Islet precursor cell (in vitro differentiated cells): ENCODE measurements at places on chromosomes 12 and 14.

DNA sequence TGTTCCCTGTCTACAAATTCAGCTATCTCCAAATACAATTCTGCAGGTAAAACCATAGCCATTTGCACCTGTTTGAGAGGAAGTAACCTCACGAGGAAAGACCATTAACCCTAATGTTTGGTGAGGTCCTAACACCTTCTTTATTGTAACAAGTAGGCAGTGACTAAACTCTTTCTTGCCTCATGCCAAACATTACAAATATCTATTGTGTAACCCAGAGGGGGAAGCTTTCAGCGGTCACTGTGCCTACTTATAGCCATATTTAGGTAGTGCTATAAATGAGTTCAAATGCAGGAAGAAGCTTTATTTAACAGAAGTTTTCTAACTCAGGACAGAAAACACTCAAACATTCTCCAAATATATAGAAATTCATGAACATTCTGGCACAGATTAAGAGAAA lies 252.7 kb downstream of the LRFN5 start:
- DNase-seq, result no peak

- DNase-seq, result no peak
Observed at GRCh38 chr14:62077676-62078261, 315.5 kb downstream of the SNAPC1 start.

GRCh38 chr12:127886827-127887226 lies 380.1 kb upstream of the TMEM132C start:
- no peak for DNase-seq

DNA sequence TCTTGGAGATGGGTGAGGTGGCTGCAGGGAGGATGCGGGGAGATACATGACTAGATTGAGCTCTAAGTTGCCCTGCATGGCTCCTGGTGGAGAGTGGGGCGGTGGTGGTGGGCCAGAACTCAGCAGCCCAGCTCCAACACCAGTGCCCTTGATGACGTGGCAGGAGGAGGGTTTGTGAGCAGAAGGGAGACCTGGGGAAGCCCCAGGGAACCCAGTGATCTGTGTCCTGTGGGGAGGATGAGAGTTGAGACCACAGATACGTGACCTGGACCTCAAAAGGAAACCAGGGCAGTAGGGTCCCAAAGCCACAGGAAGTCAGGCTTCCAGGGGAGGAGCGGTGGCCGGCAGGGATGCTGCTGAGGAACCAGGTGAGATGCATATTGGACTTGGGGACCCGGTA lies 989.1 kb upstream of the TMEM132C start:
- no peak for DNase-seq

- peak; percentile 94 for DNase-seq
Observed at GRCh38 chr12:64181430-64182291, 40.4 kb downstream of the KICS2 start.

DNA sequence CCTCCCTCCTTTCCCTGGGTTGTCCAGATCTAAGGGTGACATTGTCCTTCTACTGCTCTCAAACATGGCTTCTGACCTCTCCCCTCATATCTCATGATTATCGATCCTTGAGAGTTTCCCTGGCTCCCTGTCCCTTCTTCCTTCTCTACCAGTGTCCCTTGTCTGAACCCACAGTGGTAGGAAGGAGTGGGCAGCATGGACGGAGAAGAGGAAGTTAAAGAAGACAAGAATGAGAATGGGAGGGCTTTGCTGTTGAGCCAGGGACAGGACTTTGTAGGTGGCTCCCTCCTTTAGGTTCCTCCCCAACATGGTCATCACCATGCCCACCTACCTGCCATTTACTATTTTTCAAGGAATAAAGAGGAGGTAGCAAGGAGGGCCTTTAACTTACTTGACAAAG lies 166.7 kb downstream of the TMEM117 start:
- DNase-seq, result no peak

GRCh38 chr14:67851785-67852410 lies 32.3 kb downstream of the RAD51B start:
- no peak for DNase-seq

- no peak for DNase-seq
Observed at GRCh38 chr12:85920324-85920947, 46.3 kb downstream of the NTS start.

DNA sequence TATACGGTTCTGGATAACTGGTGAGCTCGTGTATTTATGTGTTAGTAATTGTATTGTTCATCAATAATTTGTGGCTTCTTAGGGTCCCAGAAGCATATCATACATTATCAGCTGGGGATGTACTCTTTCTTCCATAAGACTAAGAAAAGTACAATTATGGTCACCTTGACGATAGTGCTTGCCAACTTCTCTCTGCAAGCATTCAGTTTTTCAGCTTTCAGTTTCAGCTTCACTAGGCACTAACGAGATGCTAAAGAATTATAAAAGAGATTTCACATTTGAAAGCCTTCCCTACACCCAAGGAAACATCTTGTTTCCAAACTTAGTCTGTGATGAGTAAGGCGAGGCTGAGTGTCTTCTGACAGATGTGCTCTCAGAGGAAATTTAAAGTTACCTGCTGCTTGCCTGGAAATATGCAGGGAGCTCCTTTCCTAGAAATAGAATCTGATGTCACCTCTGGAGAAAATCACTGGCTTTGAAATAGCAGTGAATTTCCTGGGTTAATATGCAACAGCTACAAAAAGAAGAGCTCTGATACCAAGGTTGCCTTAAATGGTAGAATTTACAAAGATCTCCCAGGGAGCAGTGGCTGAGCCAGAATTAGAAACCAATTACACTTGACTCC lies 1419.9 kb upstream of the TMEM132C start:
- DNase-seq, result no peak

- DNase-seq, result peak; percentile 97
Observed at GRCh38 chr14:75069121-75069810, at the start of gene ZC2HC1C. Gene ZC2HC1C (plus strand): TSS chr14:75069641. CDS start chr14:75070574, 933 bp downstream.

DNA sequence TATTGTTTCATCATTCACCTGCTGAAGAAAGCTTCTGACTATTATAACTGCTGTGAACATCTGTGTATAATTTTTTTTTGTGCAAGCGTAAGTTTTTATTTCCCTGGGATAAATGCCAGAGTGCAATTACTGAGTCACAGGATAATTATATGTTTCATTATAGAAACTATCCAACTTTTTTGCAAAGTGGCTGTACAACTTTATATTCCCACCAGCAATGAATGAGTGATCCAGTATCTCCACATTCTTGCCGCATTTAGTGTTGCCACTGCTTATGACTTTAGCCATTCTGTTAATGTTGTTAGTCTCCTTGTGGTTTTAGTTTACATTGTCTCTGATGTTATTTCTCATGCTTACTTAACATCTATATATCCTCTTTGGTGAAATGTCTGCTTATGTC lies 88.1 kb upstream of the CCDC175 start:
- no peak for DNase-seq

- no peak for DNase-seq
Observed at GRCh38 chr14:56501909-56502530, 77.6 kb upstream of the TMEM260 start.

DNA sequence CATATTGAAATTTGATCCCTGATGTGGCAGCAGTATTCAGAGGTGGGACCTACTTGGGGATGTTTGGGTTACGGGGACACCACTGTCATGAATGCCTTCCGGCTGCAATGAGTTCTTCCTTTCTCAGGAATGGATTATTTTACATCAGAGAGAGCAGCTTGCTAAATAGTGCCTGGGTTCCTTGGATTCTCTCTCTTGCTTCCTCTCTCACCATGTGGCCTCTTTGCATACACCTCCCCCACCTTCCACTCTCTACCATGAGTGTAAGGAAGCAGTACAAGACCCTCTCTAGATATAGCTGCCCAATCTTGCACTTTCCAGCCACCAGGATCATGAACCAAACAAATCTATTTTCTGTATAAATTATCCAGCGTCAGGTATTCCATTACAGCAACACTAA lies 15.4 kb upstream of the SCAF11 start:
- no peak for DNase-seq

DNA sequence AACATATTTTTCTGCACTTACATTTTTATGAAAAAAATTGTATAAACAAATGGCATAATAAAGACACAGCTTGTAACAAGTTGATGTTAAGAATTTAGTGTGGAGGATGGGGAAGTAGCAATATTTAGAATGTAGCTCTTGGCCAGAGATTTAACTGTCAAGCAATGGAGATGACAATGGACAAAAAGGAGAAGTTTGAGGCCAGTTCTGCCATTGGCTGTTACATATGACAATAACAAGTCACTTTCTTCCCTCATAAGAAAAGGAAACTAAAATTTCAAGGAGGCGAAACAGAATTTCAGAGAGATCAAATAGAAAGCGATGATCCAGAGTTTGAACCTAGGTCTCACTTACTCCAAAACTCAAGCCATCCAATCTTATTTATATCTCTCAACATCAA lies 122.8 kb upstream of the CCDC175 start:
- DNase-seq, result no peak

DNA sequence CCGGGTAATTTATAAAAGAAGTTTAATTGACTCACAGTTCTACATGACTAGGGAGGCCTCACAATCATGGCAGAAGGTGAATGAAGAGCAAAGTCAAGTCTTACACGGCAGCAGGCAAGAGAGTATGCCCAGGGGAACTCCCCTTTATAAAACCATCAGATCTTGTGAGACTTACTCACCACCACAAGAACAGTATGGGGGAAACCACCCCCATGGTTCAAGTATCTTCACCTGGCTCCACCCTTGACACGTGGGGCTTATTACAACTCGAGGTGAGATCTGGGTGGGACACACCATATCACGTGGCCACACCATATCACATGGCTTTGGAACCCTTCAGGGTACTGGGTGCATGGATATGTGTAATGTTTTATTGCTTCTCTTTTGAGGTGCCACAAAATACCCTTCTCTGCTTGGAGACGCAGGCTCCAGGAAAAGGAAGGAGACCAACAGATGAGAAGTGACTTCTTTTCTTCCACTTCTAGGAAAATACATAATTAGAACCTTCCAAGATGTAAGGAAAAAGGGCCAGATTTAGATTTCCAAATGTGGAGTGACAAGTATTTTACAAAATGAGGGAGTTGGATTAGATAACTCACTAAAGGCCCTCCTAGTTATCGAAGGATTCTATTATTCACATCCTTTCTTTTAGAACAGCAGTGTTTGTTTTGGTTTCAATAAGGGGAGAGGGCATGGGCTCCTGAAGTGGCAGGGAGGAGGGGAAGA lies 33.1 kb upstream of the ETFBKMT start:
- peak; percentile 24 for DNase-seq

- no peak for DNase-seq
Observed at GRCh38 chr14:50734950-50735695, 67.0 kb upstream of the SAV1 start.

- DNase-seq, result no peak
Observed at GRCh38 chr14:101234999-101235334, 326.3 kb upstream of the DIO3 start.

- no peak for DNase-seq
Observed at GRCh38 chr12:108218921-108219320, 89.8 kb downstream of the WSCD2 start.

DNA sequence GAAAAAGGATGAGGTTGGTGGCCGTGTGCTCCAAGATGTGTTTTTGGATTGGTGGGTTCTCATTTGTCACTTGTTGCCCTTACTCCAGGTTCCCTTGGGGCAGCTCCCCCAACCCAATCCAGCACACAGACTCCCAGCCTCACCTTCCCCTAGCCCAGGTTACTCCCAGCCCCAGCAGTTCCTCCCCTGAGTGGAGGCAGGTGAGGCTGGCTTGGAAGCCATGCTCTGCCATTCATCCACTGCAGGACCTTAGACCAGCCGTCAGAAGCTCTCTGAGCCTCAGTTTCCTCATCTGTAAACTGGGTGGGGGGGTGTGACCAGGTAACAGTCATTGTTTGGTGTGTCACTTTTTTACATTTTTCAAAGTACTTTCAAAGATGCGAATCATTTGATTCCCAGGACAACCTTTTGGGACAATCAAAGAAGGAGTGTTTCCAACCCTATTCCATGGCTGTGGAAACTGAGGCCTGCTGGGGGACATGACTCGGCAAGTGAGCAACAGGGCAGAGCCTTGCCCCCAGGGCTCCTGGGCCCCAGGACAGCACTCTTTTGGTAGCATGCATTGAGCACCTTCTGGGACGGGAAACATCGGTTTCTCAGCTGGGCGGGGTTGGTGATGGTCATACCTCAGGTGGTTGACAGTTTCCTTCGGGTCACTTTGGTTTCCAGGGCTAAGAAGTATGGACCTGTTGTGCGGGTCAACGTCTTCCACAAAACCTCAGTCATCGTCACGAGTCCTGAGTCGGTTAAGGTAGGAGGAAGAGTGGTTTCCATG lies 7.2 kb downstream of the CYP46A1 start:
- DNase-seq, result peak; percentile 37

DNA sequence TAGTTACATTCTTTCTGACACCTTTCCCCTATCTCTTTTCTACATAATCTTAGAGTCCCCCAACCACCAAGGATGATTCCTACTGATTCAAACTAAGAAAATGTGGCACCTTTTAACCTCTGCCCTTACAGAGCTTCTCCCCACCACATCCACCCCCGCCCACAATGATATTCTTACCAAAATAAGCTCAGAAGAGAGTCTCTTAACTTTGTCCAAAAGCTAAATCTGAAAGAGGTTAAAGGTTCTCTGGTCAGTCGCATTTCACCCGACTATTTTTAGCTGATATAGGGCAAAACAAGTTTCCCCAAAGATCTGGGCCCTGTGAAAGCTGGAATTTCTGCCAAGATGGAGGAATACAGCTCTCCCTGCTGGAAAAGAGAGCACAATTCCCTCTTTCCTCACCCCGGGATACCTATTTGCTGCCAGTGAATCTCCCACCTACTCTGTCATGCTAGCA lies 128.6 kb downstream of the ZFP36L1 start:
- DNase-seq, result peak; percentile 11

- DNase-seq, result no peak
Observed at GRCh38 chr14:59215757-59216156, 27.3 kb downstream of the DAAM1 start.

DNA sequence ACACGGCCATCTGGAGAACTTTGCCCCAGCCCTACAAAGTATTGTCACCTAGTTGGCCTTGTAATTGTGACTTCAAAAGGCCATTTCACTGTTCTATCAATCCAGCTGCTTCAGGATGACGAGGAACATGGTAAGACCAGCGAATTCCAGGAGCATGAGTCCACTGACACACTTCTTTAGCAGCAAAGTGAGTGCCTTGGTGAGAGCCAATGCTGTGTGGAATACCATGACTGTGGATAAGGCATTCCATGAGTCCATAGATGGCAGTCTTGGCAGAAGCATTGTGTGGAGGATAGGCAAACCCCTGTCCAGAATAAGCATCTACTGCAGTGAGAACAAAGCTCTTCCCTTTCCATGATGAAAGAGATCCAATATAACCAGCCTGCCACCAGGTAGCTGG lies 1009.1 kb upstream of the USP15 start:
- DNase-seq, result no peak
